Frontal cortex (tissue), 4 donors: ENCODE measurements at places on chromosomes 3 and 15. TPM values are rescaled to one million over a fixed set of nuclear protein-coding genes. Genes with fewer than 3 reads are reported as not detected.
A peak's percentile ranks its signal among the peaks of the same experiment; 100 is the strongest.

DNA sequence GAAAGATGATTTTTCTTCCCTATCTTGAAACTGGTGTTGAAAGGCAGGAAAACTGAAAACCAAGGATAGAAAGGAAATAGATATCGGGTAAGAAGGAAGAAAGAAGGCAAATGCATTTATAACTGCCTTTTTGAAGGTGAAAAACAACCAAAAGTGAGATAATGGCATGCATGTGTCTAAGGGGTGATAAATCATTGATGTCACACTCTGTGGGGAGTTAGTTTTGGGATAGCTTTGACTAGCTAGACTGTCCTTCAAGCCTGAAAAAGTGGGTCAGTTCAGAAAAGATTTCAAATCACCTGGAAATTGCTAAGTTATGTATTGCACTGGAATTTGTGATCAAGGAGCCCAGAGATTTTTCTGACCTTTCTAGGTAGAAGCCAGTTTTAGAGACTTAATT is 142.2 kb upstream of the UMPS start:
- DNase-seq: no peak

ADCY5 gene
- total RNA-seq: 29.8 TPM

DNA sequence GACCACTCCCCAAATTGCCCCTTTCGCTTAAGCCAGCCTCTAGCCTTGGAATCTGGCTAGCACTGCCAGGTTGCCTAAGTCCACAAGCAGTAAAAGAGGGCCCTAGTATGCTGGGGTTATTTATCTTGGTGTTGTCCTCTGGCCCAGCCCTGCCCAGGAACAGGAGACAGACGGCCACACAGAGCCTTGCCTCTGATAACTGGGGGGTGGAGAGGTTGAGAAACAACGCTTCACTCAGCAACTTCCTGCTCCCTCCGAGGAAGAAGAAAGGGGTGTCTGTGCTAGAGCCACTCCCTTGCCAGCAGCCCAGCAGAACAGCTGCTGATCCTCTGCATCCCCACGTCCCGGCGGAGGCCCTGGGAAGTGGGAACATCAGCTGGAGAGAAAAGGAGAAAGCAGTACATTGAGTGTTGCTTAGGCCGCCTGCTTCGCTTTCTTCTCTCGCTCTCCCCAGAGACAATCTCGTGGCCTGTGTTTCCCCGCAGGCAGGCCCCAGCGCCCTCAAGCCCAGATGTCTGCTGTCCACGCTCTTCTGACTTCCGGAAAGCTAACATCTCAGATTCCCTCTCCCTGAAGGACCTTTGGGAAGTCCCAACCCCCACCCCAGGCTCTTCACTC is 22.6 kb upstream of the C3orf70 start:
- peak; percentile 23 for DNase-seq

TRH gene
- total RNA-seq: 4.1 TPM

DNA sequence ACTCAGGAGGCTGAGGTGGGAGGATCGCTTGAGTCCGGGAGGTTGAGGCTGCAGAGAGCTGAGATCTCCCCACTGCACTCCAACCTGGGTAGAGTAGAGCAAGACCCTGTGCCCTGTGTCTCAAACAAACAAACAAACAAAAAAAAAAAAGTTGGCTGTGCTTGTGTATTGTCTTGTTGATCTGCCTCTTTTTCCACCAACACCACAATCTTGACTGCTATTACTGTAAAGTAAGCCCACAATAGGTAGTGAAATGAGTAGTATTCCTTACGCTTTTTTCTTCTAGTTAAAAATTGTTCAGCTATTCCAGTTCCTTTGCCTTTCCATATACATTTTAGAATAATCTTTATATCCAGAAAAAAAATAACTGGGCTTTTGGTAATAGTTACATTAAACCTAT is 35.5 kb downstream of the PTH1R start:
- no peak for DNase-seq

KBTBD13 gene
- total RNA-seq: not detected

DNA sequence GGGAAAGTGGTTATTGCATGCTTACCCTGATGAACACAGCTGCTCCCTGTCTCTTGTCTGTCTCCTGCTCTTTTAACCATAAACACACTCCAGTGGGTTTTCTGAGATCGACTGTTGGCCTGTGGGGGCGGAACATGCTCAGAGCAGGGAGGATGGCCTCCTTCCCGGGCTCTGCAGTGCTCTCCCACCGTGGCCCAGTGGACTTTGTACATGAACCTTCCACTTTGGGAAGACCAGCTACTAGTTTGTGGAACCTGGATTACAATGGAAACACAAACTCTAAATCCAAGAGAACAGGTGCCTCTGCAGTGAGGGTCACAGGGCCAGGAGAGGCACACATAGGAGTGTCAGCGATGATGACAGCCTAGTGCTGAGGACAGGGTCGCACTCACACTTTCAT is 56.5 kb downstream of the KLF13 start:
- DNase-seq: no peak

IL17RB gene
- 1.6 TPM for total RNA-seq

NEO1 gene
- total RNA-seq: 156 TPM

GRCh38 chr15:64856429-64857145 is 14.9 kb downstream of the PLEKHO2 start:
- DNase-seq: peak; percentile 75

DNA sequence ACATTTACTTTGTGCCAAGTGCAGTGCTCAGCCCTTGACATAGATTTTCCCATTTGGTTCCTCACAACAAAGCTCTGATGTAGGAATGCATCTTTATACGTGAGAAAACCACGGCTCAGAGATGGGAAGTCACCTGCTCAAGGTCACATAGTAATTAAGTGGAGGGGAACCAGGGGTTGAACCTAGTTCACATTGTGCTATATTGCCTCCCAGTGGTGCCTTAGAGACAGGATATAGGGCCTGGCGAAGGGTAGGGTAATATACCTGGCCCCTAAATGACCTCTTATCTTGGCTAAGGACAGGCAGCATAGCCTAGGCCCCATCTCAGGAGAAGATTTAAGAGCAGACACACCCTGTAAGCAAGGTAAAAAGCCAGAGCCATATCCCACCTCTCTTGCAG is 71.5 kb downstream of the FOXP1 start:
- DNase-seq: no peak

- DNase-seq: no peak
Measured at GRCh38 chr15:35299059-35299735, 214.1 kb upstream of the NANOGP8 start.

DNA sequence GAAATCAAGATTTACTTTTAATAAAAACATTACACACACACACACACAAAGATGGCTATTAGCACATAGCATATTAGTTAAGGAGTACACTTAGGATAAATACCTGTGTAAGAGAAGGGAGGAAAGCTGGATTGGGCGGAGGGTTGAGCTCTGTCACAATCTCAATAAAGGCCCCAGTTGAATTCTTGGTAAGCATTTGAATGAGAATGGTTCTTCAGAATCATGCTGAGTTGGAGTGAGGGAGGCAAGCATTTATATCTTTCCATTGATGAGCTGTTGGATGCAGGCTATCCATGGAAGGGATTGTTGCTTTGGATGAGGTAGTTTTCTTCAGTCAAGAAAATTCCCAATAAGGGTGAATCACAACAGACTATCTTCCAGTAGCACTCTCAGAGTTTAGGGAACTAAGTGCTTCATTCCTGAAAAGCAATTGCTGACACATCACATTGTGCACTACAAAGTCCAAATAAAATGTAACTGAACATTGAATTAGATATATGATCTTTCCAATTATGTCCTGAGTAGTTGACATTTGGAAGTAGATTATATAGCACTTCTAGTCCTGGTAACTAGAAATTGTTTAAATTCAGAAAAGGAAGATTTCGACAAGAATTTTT is 95.7 kb downstream of the SUCNR1 start:
- DNase-seq: no peak

- no peak for DNase-seq
Measured at GRCh38 chr3:121651684-121652083, 9.0 kb downstream of the HCLS1 start.

TMCO5A gene
- not detected for total RNA-seq

C2CD4B gene
- 0.41 TPM for total RNA-seq

P3H2 gene
- 2.4 TPM for total RNA-seq

DNA sequence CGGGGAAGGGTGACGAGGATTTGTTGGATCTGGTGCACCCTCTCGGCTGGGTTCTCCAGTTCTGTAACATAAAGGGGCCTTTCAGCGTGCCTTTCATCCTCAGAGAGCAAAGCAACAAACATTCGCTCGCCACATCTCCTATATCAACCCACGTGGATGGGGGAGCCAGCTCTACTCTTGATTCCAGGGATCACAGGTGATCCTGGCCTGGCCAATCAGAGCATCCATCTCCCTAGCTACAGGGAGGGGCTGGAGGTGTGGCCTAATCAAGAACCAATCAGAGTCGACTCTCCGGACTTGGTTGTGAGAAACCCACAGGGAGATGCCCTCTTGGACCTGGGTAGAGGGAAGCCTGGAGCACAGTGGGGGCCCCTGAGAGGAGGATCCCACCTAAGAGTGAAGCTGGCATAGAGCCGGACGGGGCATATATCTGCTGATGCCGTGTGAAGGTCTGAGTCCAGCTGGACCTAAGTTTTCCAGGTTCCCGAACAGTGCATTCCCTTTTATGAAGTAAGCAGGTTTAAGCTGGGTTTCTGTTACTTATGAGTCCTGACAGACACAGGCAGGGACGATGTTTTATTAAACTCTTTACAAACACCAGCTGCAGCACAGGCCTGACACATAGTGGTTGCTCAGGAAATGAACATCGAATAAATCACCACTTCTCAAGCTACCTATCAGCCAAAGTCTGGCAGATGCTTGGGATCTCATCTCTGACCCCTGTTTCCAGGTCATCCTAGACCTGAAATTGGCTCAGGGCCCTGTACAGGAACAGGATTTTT is 50.7 kb upstream of the RAD18 start:
- no peak for DNase-seq

- no peak for DNase-seq
Measured at GRCh38 chr3:128736601-128737000, 10.6 kb downstream of the RAB7A start.

DNA sequence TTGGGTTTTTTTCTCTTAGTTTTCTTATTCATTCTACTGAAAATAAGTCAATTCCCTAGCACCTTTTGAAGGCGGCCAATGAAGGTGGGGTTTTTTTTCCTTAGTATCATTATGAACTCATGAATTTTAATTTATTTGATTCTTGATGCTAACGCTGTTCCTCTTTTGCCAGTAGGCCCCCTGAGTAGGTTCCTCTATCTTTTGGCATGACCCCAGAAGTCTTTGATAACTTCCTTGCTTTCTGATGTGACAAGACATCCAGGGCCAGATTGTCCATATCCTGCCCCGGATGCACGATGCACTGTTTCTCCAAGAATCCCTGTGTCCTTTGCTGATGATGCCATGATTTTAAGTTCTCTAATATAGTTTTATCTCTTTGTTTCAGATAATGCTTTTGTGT is 20.6 kb downstream of the LRRK1 start:
- no peak for DNase-seq

- no peak for DNase-seq
Measured at GRCh38 chr3:15795651-15796308, 2.0 kb downstream of the ANKRD28 start.

FYCO1 gene
- 1.2 TPM for total RNA-seq

DNA sequence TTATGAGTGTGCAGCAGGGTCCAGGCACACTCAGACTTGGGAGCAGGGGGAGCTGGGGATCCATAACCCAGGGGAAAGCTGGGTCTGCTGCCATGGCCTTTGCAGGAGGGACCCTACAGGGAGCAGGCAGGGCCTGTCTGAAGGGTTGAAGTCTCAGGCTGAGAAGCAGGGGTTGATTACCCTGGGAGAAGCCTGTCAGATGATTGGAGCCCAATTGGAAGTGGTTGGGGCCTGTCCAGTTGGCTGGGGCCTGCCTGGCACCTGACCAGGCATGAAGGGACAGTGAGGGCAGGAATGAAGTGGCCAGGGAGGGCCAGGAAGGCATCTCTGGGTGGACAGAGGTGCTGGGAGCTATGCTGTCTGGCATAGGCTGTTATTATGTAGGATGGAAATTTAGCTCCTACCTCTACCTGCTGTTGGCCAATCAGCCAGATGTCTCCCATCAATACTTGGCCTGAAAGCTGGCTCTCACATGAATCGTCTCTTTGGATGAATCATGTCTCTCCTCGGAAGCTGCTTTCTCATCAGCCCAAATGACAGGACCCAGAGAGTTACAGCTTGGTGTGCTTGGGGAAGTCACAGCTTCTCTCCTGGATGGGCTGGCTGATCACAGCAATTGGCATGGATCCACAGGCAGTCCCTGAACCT is 27.4 kb upstream of the SLCO2A1 start:
- no peak for DNase-seq
